ENCODE measurements at places on chromosomes 3 and 15. TPM values are rescaled to one million over a fixed set of nuclear protein-coding genes. Genes with fewer than 3 reads are reported as not detected.

DNA sequence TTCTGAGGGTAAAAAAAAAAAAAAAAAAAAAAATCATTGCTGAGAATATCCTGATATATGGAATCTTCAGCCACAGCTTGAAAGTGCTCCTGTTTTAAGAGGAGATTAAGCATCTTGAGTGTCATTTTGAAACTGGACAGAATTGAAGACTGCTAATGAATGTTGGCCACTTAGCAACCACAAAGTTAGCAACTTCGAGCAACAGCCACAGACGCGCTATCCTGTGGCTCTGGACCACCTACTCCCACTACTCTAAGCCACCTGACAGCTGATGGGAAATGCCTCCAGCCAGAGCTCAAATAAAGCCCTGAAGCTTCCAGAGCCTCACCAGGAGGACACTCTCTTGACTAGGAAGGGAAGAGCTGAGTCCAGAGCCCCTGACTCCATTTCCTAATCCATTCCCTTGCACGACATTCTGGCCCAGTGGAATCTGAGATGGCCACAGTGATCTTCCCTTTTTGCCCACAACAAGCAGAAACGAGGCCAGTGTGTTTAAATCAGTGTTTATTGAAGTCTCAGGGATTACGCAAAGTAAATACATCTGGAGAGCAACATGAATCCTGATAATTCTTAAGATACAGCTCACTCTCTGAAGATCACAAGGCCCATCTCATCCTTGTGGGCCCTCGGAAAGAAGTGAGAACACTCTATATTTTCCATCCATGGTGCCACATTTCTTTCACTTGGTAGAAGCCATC is 58.6 kb downstream of the TMEM212 start:
- H3K27me3 ChIP-seq: no peaks in the 10 kb centered on the region
- H3K4me1 ChIP-seq: no peaks in the 10 kb centered on the region
- DNase-seq: no peak
- no peak overlapping the region for H3K27ac ChIP-seq
- H3K4me3 ChIP-seq: no peak overlapping the region
- no peaks in the 10 kb centered on the region for H3K36me3 ChIP-seq

GRCh38 chr3:44721231-44722102 is 8.0 kb upstream of the ZNF501 start:
- H3K4me1 ChIP-seq: no peaks in the 10 kb centered on the region
- no peak overlapping the region for H3K4me3 ChIP-seq
- H3K27ac ChIP-seq: no peak overlapping the region
- no peaks in the 10 kb centered on the region for H3K27me3 ChIP-seq

- H3K4me3 ChIP-seq: peak overlapping the region; percentile 76
- peak overlapping the region; percentile 98 for H3K27ac ChIP-seq
- H3K27me3 ChIP-seq: no peaks in the 10 kb centered on the region
- H3K4me1 ChIP-seq: peaks cover 45% of the 10 kb centered on the region
Measured at GRCh38 chr3:11641683-11642430, 1.9 kb downstream of the VGLL4 start.

DNA sequence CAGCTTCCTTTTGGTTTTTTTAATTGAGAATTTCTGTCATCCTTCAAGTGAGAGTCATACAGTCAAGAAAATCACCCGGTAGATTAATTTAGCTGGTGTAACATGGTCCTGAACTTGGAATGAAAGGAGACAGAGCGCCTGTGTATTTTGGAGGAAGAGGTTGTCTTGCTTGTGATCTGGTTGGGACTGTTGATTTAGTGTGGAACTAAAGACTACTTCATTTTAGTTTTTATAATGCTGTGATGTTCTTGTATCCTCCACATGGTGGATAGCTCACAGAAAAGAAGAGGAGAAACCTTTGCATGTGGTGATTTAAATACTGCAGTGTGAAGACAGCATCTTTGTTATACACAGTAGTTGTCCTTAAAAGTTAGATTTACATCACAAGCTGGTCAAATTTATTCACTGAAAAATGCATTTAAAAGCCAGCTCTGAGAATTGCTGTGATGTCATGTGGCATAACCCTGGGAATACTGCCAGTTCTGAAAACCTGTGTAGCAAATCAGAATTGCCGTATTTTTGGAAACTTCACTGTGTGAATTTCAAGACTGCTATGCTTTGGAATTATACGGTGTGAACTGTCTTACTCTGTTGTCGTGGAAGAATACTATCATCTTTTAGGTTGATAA is 268.5 kb downstream of the PTPRG start:
- H3K27me3 ChIP-seq: no peaks in the 10 kb centered on the region
- peak overlapping the region; percentile 33 for H3K27ac ChIP-seq
- no peak for DNase-seq
- no peaks in the 10 kb centered on the region for H3K36me3 ChIP-seq
- H3K4me3 ChIP-seq: no peak overlapping the region

- H3K27me3 ChIP-seq: no peaks in the 10 kb centered on the region
- no peak overlapping the region for H3K4me3 ChIP-seq
- peaks cover 24% of the 10 kb centered on the region for H3K4me1 ChIP-seq
- H3K36me3 ChIP-seq: no peaks in the 10 kb centered on the region
Measured at GRCh38 chr3:73719861-73720260, 95.1 kb upstream of the PDZRN3 start.

- no peaks in the 10 kb centered on the region for H3K27me3 ChIP-seq
- H3K4me1 ChIP-seq: no peaks in the 10 kb centered on the region
- DNase-seq: no peak
- no peak overlapping the region for H3K4me3 ChIP-seq
- no peak overlapping the region for H3K27ac ChIP-seq
Measured at GRCh38 chr3:131995891-131996290, 38.9 kb downstream of the CPNE4 start.

GRCh38 chr3:141830508-141830907 is 45.9 kb upstream of the ATP1B3 start:
- H3K4me3 ChIP-seq: no peak overlapping the region
- H3K36me3 ChIP-seq: no peaks in the 10 kb centered on the region
- H3K27me3 ChIP-seq: no peaks in the 10 kb centered on the region
- peaks cover 7% of the 10 kb centered on the region for H3K4me1 ChIP-seq
- DNase-seq: no peak

DNA sequence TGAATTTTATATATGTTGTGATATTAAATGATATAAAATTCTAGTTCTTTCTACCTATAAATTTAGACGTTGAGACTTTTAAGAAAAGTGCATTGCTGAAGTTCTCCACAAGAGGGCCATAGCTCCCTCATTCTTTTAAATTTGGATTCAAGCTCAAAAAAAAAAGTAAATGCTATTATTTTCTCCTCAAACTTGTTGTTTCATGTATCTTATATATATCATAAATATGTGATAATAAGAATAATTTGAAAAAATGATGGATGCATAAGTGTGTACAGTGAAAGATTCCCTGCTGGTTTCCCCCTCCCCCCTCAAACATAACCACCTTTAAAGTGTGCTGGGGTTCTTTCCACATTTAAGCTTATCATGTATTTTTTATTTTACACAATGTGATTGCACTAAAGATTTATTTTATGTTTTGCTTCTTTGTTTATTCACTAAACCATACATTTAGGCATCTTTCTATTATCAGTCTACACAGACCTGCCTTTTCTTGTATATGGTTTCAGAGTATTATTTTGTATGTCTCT is 769.4 kb upstream of the GOLIM4 start:
- H3K27me3 ChIP-seq: no peaks in the 10 kb centered on the region
- H3K27ac ChIP-seq: no peak overlapping the region
- H3K4me1 ChIP-seq: no peaks in the 10 kb centered on the region

GRCh38 chr15:29695489-29696167 is 126.6 kb downstream of the TJP1 start:
- no peak for DNase-seq
- H3K4me3 ChIP-seq: no peak overlapping the region
- no peaks in the 10 kb centered on the region for H3K36me3 ChIP-seq
- H3K27me3 ChIP-seq: no peaks in the 10 kb centered on the region

- H3K27ac ChIP-seq: no peak overlapping the region
- DNase-seq: no peak
- H3K4me3 ChIP-seq: no peak overlapping the region
- no peaks in the 10 kb centered on the region for H3K36me3 ChIP-seq
- H3K4me1 ChIP-seq: peaks cover 11% of the 10 kb centered on the region
- peaks cover 9% of the 10 kb centered on the region for H3K27me3 ChIP-seq
Measured at GRCh38 chr3:129610276-129610675, 3.8 kb upstream of the PLXND1 start.

DNA sequence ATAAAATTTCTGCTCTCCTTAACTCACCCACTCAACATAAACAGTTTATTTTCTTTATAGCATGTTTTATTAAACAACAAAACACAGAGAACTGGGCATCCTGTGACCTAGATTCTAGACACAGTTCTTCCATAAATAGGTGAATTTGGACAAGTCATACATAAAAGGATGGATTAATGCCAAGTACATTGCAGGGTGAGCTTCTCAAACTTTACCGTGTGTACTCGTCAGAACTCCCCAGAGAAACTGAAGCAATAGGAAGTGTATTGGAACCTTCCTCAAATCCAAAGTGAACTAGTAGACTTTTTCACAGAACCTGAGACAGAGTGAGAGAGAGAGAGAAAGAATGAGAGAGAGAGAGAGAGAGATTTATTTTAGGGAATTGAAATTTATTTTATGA is 139.7 kb downstream of the CD47 start:
- no peak for DNase-seq
- H3K4me1 ChIP-seq: no peaks in the 10 kb centered on the region
- H3K27ac ChIP-seq: no peak overlapping the region
- H3K4me3 ChIP-seq: no peak overlapping the region

- H3K4me3 ChIP-seq: no peak overlapping the region
- H3K27ac ChIP-seq: no peak overlapping the region
- no peak for DNase-seq
- no peaks in the 10 kb centered on the region for H3K4me1 ChIP-seq
Measured at GRCh38 chr3:118186051-118186450, 848.6 kb downstream of the IGSF11 start.

GRCh38 chr3:81985996-81986723 is 224.7 kb upstream of the GBE1 start:
- H3K36me3 ChIP-seq: no peaks in the 10 kb centered on the region
- no peak for DNase-seq
- H3K4me1 ChIP-seq: no peaks in the 10 kb centered on the region
- H3K27me3 ChIP-seq: no peaks in the 10 kb centered on the region
- no peak overlapping the region for H3K4me3 ChIP-seq

DNA sequence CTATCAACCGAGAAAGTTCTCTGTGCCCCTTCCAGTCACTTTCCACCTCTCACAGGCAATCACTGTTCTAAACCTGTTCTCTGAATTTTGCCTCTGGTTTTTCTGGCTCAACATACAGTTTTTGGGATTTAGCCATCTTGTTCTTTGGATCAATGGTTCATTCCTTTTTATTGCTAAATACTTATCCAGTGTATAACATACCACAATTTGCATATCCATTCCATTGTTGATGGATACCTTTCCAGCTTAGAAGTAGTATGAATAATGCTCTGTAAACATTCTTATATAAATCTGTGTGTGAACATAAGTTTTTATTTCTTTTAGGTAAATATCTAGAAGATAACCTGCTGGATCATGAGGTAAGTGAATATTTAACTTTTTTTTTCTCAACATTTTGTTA is 87.8 kb upstream of the FNDC3B start:
- H3K4me3 ChIP-seq: no peak overlapping the region
- no peak overlapping the region for H3K27ac ChIP-seq
- H3K4me1 ChIP-seq: no peaks in the 10 kb centered on the region
- H3K27me3 ChIP-seq: no peaks in the 10 kb centered on the region
- H3K36me3 ChIP-seq: no peaks in the 10 kb centered on the region

DNA sequence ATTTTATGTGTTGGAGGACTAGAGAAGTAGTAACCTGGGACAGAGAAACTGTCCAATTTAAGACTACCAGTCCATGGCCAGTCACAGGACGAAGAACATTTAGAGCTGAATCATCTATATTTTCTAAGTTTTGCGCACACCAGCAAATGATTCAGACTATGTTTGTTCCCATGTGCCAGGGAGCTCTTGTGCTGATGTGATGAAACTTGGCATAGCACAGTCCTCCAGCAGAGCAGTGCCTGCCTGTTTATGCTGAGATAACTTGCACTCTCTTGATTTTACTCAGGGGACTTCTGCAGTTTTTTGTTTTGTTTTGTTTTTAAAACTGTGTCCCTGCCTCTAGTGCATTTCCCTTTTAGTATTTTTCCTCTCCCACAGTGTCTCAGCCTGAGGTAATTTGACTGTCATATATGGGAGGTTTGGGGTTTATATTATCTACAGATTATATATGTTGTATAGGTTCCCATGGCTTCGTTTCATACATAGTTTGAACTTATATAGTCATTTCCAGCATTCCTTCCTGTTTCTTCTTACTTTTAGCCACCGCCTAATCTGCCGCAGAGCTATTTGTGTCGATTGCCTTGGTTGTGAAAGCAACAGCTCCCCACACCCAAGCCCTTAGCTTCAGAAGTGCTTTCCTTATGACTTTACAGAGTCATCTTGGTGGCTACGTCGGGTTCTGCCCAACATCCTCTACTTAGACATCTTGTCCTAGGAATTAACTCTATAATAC is 45.5 kb downstream of the PPM1L start:
- peaks cover 70% of the 10 kb centered on the region for H3K4me1 ChIP-seq
- H3K4me3 ChIP-seq: peak overlapping the region; percentile 50
- peak; percentile 77 for DNase-seq
- no peaks in the 10 kb centered on the region for H3K36me3 ChIP-seq
- H3K27me3 ChIP-seq: no peaks in the 10 kb centered on the region
- H3K27ac ChIP-seq: peak overlapping the region; percentile 93

DNA sequence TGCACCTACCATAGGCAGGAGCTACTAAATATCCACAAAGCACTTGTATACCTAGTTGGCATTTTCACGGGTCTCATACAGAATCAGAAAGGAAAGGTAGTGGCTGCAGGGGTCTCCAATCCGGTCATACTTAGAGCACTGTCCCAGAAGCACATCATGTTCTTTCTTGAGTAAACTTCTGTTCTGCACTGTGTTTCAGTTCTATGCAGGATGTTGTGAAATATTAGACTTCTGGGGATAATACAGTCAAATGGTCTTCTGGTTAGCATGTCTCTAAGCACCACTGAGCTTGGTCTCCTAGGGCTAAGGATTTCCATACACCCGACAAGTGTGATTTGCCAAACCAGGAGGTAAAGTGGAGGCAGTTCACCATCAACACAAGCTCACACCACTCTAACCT is 27.9 kb downstream of the MINDY4B start:
- no peak overlapping the region for H3K27ac ChIP-seq
- H3K4me3 ChIP-seq: no peak overlapping the region
- H3K4me1 ChIP-seq: no peaks in the 10 kb centered on the region
- no peak for DNase-seq

The ITGA11 gene
- 7.9 TPM for total RNA-seq

The NANOGP8 gene
- total RNA-seq: 0.27 TPM

The KIF23 gene
- total RNA-seq: not detected
